Activated CD4-positive, alpha-beta T cell treated with anti-CD3 and anti-CD28 coated beads for 4 hours (primary cell): ENCODE measurements at places on chromosomes 1 and 21.

DNA sequence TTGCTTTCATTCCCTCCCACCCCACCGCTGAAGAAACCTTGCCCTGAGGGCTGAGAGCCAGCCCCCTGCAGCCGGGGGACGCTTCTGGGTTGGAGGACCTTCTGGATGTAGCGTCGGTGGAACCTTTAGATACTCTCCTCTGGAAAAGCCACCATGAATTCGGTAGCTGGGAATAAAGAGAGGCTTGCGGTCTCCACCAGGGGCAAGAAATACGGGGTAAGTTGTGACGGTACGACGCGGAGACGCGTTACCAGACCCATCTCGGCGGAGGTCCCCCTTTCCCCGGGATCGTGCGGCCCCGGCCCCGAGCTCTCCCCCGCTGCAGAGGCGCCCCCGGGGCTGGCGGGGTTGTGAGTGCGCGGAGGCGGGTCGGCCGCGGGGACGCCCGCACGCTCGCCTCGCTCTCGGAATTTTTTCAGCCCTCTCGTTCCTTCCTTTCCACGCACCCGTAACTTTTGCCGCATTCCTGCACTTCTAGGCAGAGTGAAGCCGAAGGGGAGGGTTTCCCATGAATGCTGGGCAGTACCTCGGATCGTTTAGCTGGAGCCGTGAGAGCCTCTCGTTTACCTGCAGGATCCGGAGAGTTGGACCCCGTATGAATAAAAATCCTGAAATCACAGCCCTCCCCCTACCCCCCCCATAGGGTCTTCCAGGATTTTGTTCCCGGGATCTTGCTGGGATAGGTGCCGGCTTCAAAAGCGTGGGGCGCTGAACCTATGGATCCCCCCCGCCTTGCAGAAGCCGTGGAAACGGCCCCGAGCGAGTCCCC is 671 bp downstream of the KIF26B start:
- DNase-seq = no peak

DNA sequence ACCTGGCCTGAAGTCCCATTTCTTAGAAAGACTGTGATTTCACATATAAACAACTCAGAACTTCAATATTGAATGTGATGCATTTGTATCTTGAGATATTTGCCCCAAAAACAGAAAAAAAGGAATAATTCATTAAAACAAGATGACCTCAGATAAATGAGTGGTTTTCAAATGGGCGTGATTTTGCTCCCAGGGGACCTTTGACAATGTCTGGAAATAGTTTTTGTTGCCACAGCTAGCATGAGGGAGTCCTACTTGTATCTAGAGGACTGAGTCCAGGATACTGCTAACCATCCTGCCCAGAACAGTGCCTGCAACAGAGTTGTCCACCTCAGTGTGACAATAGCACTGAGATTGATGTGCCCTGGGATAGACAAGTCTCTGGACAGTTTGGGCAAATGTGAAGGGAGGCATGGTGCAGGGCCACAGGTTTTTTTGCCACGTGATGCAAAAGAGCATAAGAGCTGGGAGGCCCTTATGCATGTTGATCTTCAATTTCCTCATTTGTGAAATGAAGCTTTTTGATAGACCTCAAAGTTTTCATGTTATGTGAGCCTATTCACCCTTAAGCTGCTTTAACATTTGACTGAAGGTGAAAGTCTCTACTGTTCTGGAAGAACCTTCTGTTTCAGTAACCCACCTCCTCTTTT is 46.2 kb downstream of the MAP3K7CL start:
- no peak for DNase-seq

DNA sequence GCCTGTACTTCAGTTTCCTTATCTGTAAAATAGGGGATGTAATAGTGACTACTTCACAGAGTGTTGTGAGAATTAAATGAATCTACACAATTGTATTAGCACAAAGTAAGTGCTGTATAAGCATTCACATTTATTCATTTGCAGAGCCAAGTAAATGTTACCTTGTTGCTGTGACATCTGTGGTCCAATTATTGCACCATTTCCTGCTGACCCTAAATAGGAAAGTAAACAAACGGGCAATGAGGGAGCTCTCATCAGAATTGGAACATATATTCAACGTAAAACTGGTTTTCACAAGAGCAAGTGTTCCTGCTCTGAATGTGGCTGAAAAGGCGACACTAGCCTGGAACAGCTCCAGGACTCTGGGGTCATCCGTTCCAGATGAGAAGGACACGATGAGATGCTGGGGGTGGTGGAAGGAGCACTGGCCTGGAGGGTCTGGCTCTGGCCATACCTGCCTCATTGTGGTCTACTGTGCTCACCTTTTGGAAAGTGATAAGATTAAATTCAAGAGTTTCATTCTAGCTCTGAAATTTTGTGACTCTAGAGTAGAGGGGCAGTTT is 34.5 kb downstream of the PROX1 start:
- DNase-seq = no peak

DNA sequence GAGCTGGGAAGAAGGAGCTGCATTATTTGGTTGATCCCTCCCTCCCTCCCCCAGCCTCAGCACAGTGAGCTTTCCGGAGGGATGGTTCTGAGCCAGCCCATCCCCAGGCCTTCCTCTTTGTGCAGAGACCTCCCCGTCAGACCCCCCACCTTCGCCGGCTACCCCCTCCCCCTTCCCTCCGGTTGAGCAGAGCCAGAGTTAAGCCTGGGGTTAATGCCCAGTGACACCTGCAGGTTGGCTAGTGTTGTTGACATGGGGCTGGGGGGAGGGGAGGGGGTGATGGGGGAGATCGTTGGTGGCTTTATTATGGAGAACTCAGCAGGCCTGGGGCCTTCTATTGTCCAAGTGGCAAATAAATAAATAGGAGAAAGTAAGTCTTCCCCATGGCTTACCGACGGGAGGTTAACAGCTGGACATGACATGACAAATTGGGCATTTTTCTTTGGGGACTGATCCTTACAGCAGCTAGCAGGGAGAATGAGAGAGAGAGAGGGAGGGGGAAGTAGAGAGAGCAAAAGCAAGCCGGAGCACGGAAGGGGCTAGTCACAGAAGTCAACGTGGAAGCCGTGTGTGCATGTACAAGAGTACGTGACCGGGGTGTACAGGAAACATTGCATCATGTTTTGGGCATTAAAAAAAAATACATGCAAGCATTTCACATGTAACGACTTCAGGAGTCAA is 131.1 kb downstream of the TMEM53 start:
- no peak for DNase-seq

GRCh38 chr21:43276811-43277210 is 108.0 kb downstream of the CRYAA start:
- DNase-seq = no peak

DNA sequence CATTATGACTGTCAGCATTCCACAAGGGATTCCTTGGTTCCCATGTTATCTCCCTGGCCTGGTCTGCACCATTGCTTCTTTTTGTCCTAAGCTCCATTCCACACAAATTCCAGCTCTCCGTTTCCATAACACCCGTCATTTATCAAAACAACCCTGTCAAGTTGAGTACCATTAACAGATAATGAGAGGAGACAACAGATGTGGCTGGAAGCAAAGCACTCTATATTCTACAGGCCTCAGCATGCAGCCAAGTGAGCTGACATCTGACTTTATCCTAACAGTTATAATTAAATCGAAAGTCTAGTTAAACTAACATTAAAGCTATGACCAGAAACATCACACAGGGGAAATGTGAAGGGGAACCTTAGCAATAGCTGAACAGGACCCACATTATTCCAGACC is 110.4 kb downstream of the RERE start:
- no peak for DNase-seq

DNA sequence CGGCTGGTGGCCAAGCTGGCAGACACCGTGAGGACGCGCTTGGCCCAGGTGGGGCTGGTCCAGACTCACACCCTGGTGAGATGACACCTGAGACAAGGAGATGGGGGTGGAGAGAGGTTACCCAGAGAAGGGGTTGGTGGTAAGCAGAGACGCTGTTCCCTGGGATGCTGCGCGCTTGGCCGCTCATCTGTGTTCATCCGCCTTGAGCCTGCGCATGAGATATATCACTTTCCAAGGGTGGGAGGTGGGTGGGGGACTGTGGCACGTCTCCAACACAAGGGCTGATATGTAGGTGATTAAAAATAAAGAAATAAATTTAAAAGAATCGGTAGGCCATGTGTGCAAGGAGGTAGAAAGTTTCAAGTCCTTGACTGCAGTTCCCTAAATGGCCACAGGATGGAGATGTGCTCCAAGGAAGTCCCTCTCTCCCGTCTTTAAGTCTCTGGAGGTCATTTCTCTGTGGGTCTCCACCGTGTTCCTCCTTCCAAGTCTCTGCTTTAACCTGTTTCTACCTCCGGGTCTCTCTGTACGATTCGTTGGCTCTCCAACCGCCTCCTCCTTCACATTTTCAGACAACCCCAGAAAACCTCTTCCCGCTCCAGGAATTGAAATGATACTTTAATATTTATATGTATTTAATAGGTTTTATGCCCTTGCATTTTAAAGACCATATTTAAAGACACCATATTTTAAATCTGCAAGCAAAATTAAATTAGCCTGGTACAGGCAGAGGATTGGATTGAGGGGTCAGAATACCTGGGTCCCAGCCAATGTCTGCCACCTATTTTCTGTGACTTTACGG is 4.5 kb downstream of the TTC24 start:
- peak; percentile 64 for DNase-seq

DNA sequence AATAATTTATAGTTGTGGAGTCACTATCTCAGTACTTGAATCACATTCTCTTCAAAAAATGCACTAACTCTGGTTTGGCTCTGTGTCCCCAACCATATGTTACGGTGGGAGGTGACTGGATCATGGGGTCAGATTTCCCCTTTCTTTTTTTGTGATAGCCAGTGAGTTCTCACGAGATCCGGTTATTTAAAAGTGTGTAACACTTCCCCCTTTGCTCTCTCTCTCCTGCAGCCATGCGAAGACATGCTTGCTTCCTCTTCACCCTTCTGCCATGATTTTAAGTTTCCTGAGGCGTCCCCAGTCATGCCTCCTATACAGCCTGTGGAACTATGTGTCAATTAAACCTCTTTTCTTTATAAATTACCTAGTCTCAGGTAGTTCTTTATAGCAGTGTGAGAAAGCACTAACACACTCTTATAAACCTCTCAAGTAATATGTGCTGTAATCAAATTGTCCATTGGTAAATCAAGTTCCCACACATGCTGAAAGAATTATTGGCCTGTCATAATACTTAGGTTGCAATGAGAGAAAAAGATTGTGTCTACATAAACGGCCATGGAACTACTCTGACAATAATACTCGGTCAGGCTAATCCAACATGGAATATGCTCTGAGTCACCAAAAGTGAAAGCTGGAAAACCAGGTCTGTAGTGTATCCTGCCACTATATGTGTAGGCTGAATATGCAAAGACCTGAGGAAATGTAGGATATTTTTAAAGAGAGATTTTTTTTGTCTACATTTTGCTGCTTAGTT is 107.5 kb downstream of the SLC44A5 start:
- DNase-seq = no peak

- DNase-seq = no peak
Measured at GRCh38 chr1:18879791-18880309, 20.4 kb upstream of the TAS1R2 start.

GRCh38 chr1:26910343-26911160 is 3.2 kb downstream of the NR0B2 start:
- no peak for DNase-seq

- peak; percentile 39 for DNase-seq
Measured at GRCh38 chr1:40861224-40862003, 749 bp downstream of the CITED4 start.

DNA sequence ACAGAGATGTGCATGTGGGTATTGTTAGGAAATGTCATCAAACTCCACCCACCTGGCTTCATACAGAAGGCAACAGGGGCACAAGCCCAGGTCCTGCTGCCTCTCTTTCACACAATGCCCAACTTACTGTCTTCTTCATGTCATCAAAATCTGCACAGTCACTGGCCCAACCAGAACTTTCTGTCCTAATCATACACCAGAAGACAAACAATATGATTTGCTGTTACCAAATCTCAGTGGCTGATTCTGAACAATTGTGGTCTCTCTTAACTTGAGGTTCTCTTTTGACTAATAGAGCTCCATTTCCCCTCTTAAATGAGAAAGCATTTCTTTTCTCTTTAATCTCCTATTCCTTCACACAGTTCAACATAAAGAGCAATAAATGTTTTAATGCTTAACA is 7.7 kb downstream of the HSD3B2 start:
- no peak for DNase-seq

DNA sequence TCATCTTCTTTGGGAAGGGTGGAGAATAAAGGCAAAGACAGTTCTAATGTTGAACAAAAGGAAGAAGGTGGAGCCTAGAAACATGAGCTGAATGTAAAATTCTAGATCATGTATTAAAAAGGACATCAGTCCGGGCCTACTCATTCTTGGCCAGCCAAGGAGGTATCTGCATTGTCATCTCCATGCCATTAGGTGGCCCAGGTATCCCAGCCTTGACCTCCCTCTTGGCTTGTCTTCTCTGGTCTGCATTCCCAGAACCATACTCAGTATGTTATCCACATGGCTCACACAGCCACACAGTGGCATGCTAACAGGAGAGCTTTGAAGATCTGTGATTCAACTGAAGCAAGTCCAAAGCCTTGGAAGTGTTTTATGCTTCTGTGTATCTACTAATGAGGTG is 369.8 kb upstream of the KAZN start:
- no peak for DNase-seq

GRCh38 chr1:76725864-76726619 is 141.2 kb upstream of the ST6GALNAC5 start:
- DNase-seq = no peak

DNA sequence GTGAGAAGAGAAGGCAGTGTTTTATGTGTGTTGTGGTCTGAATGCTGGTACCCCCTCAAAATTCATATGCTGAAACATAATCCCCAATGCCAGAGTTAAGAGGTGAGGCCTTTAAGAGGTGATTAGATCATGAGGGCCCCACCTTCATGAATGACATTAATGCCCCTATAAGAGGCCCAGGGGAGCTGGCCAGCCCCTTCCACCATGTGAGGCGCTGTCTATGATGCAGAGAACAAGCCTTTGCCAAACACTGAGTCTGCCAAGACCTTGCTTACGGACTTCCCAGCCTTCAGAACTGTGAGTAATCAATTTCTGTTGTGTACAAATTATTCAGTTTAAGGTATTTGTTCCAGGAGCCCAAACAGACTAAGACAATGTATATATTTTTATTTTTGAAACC is 20.2 kb downstream of the CAPZB start:
- no peak for DNase-seq

GRCh38 chr21:46038871-46039397 is 57.4 kb downstream of the COL6A1 start:
- no peak for DNase-seq

DNA sequence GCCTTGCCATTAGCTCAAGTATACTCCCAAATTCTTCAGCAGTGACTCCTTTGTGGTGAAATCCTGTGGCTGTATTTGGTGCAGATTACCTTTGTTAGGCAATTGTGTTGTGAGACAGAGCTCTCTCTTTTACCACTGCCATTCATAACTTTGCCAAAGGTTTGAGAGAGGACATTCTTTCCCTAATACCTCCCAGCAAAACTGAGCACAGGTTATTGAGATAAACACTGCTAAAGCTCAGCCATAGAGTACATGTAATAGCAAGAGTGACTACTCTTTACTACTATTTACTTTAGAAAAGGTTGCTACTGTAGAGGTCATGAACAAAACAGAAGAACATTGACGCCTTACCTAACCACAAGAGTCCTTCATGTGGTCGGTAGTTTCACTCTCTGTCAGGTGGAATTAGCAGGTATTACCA is 514.0 kb upstream of the ADAMTS5 start:
- no peak for DNase-seq
